ENCODE measurements at places on chromosomes 5 and 9. TPM values are rescaled to one million over a fixed set of nuclear protein-coding genes. Genes with fewer than 3 reads are reported as not detected.

RASEF gene
- not detected for total RNA-seq

FBP2 gene
- not detected for total RNA-seq

GAS1 gene
- 1.5 TPM for total RNA-seq

NMUR2 gene
- not detected for total RNA-seq

CENPP gene
- 2.3 TPM for total RNA-seq

BNC2 gene
- 29.0 TPM for total RNA-seq

PLPP7 gene
- total RNA-seq: 2.6 TPM

TAF1L gene
- not detected for total RNA-seq

SLC1A1 gene
- total RNA-seq: 20.2 TPM

MAMDC4 gene
- total RNA-seq: 0.98 TPM

PLGRKT gene
- 17.9 TPM for total RNA-seq

PCDHA13 gene
- not detected for total RNA-seq

KIF20A gene
- 61.7 TPM for total RNA-seq
